ENCODE measurements at places on chromosomes 12 and 14. TPM values are rescaled to one million over a fixed set of nuclear protein-coding genes. Genes with fewer than 3 reads are reported as not detected.
A peak's percentile ranks its signal among the peaks of the same experiment; 100 is the strongest.

DNA sequence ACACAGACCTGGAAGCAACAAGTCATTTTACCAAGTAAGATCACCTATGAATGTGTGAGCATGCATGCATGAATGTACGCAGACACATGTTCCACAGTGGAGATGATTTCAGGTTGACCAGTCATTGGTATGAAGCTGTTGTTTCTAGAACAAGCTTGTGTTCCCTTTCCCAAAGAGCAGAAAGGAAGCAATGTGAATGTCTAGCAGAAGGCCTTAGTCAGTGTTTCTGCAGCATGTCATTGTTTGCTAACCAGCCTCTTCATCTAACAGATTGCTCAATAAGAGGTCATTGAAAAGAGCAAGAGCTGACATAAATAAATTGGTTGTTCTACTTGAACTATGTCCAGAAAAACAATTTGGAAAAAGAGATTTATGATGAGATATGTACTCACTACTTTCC, 191.4 kb downstream of the PLCZ1 start:
- no peak for DNase-seq
- H3K36me3 ChIP-seq = no peaks in the 10 kb centered on the region
- no peaks in the 10 kb centered on the region for H3K27me3 ChIP-seq
- no peaks in the 10 kb centered on the region for H3K4me1 ChIP-seq

The SYNE3 gene
- 0.03 TPM for total RNA-seq

DNA sequence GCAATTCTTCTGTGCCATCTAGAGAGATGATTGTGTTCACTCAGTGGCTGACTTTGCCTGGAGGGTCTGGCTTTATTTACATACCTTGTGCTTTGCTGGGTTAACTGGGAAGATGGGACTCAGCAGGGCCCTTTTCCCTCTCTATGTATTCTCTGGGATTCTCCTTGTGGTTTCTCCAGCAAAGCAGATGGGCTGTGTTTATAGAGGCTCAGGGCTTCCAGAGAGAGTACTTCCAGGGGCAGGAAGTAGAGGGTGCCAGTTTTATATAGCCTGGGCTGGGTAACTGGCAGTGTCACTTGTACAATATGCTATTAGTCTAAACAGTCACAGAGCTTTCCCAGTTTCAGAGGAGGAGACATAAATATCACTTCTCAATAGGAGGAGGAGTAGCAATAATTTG, 509.9 kb downstream of the DIO2 start:
- no peak overlapping the region for H3K4me3 ChIP-seq
- H3K27ac ChIP-seq = no peak overlapping the region
- no peaks in the 10 kb centered on the region for H3K36me3 ChIP-seq
- no peak for DNase-seq
- no peaks in the 10 kb centered on the region for H3K27me3 ChIP-seq

GRCh38 chr12:98048326-98048725, 467.1 kb upstream of the TMPO start:
- no peaks in the 10 kb centered on the region for H3K4me1 ChIP-seq
- DNase-seq = no peak
- H3K36me3 ChIP-seq = no peaks in the 10 kb centered on the region
- no peak overlapping the region for H3K4me3 ChIP-seq

The TOMM20L gene
- not detected for total RNA-seq

GRCh38 chr14:29461101-29461500, 466.5 kb downstream of the PRKD1 start:
- no peak overlapping the region for H3K27ac ChIP-seq
- DNase-seq = no peak
- H3K4me3 ChIP-seq = no peak overlapping the region
- H3K36me3 ChIP-seq = no peaks in the 10 kb centered on the region

DNA sequence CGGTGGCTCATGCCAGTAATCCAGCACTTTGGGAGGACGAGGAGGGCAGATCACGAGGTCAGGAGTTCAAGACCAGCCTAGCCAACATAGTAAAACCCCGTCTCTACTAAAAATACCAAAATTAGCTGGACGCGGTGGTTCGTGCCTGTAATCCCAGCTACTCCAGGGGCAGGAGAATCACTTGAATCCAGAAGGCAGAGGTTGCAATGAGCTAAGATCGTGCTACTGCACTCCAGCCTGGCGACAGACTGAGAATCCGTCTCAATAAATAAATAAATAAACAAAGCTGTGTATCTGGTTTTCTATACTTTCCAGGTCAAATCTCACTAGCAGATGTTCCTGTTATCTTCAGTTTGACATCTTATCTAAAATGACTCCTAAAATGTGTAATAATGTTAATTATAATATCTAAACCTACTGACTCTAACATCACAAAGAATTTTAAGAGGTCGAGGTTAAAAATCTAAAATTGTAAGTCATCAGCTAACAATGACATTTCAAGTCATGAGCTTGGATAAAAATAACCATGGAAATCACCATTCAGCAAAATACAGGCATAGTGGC, 2.4 kb upstream of the SRP54 start:
- no peaks in the 10 kb centered on the region for H3K27me3 ChIP-seq
- no peak for DNase-seq
- H3K4me1 ChIP-seq = peaks cover 10% of the 10 kb centered on the region
- peak overlapping the region; percentile 58 for H3K4me3 ChIP-seq
- no peak overlapping the region for H3K27ac ChIP-seq

- no peaks in the 10 kb centered on the region for H3K27me3 ChIP-seq
- no peaks in the 10 kb centered on the region for H3K36me3 ChIP-seq
- no peak overlapping the region for H3K4me3 ChIP-seq
These were observed 33.4 kb upstream of the SYNDIG1L start for GRCh38 chr14:74459289-74459946.

GRCh38 chr14:65703996-65704395, 291.5 kb downstream of the FUT8 start:
- H3K27me3 ChIP-seq = no peaks in the 10 kb centered on the region
- H3K36me3 ChIP-seq = no peaks in the 10 kb centered on the region
- H3K4me1 ChIP-seq = 0 out of 2 replicates have a peak, but pooled peaks cover 12% of the 10 kb centered on the region

DNA sequence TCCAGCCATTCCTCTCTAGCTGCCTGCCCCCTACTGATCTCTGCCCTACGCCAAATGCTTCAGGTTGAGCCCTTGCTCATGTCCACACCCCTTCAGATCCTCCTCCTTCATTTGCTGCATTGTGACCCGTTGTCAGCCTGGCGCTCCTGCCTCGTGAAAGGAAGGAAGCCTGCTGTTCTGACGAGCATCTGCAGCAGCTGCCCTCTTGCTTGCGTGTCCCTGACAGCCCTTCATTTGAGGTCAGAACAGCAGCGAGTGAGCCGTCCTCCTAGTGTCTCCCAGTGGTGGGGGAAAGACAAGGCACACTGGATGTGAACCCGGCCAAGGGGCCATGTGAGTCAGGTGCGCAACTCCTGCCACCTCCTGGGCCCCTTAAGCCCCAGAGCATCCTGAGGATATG, 3.0 kb upstream of the PIANP start:
- H3K27ac ChIP-seq = no peak overlapping the region
- H3K4me1 ChIP-seq = peaks cover 8% of the 10 kb centered on the region
- DNase-seq = peak; percentile 69
- H3K27me3 ChIP-seq = peaks cover 28% of the 10 kb centered on the region
- H3K4me3 ChIP-seq = no peak overlapping the region

GRCh38 chr12:89768586-89769482, 60.2 kb upstream of the ATP2B1 start:
- no peaks in the 10 kb centered on the region for H3K36me3 ChIP-seq
- H3K4me3 ChIP-seq = no peak overlapping the region
- no peaks in the 10 kb centered on the region for H3K27me3 ChIP-seq
- H3K27ac ChIP-seq = no peak overlapping the region

GRCh38 chr12:91111366-91112325, at the start of gene LUM:
Gene LUM, minus strand, starts transcription at chr12:91111494. Its CDS starts 2,515 bp downstream, at chr12:91108979.
- H3K36me3 ChIP-seq = no peaks in the 10 kb centered on the region
- H3K4me1 ChIP-seq = no peaks in the 10 kb centered on the region
- H3K27me3 ChIP-seq = no peaks in the 10 kb centered on the region

DNA sequence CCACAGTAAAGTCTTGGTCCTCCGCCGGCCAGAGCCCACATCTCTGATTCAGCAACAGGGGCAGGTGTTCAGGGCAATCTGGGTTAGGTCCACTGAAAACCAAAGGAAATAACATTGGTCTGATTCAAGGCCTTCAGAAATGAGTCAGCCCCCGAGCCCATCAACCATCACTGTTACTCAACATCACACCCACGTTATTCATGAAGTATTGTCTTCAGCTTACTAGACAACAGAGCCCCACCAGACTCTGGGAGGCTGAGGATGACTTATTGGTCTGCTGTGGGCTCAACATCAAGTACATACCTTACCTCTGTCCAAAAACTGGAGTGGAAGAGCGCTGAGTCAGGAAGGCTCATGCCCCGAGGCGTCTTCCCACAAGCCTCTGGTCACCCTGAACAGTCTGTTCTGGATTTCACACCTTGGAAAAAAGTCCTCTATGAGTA, 97.5 kb downstream of the ZFP36L1 start:
- H3K27ac ChIP-seq = no peak overlapping the region
- no peaks in the 10 kb centered on the region for H3K27me3 ChIP-seq
- peaks cover 7% of the 10 kb centered on the region for H3K4me1 ChIP-seq

The CCDC196 gene
- total RNA-seq = not detected

DNA sequence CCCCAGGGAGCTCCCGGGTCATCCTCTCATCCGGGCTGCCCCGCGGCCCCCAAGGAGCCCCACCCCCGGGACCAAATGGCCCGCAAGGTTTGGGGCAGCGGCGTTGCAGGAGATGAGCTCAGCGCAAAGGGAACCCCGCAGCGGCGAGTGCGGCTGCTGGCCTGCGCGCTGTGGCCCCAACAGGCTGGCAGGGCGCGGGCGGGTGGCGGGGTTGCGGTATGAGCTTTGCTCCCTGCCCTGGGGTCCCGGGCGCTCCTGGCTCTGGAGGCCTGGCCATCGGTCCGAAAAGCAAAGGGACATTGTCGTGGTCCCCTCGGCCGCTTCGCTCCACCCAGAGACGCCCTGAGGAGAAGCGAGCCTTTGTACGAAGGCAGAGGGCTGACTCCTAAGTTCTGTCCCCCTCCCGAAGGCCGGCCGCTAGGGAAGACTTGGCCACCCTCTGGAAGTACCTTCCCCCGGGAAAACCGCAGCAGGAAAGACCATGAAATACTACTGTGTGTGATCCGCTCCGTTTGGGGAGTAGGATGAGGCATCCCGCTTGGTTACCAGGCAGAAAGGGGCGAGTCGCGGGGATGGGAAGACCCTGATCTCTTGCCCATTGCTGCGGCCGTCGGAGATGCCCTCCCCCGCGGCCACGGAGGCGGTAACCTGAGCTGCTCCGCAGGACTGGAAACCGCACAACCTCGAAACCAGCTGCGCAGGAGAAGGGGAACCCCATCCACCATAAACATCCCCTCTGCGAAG, 620 bp upstream of the NID2 start:
- peak; percentile 76 for DNase-seq
- peaks cover 59% of the 10 kb centered on the region for H3K27me3 ChIP-seq
- H3K4me3 ChIP-seq = peak overlapping the region; percentile 87
- no peak overlapping the region for H3K27ac ChIP-seq
- H3K4me1 ChIP-seq = peaks cover 16% of the 10 kb centered on the region
- H3K36me3 ChIP-seq = no peaks in the 10 kb centered on the region

The TPPP2 gene
- not detected for total RNA-seq

- no peaks in the 10 kb centered on the region for H3K4me1 ChIP-seq
- H3K27me3 ChIP-seq = no peaks in the 10 kb centered on the region
- no peak within 1 kb of the TSS for H3K27ac ChIP-seq
These were observed at the start of gene CLEC2D for GRCh38 chr12:9669534-9669933. Gene CLEC2D, plus strand, starts transcription at chr12:9669713. Its CDS starts 22 bp downstream, at chr12:9669735.

The MORN3 gene
- total RNA-seq = 0.47 TPM

- H3K27me3 ChIP-seq = no peaks in the 10 kb centered on the region
- H3K27ac ChIP-seq = no peak overlapping the region
- H3K4me3 ChIP-seq = no peak overlapping the region
- DNase-seq = peak; percentile 19
- no peaks in the 10 kb centered on the region for H3K4me1 ChIP-seq
These were observed 269.9 kb upstream of the SFSWAP start for GRCh38 chr12:131441060-131441396.

- no peak overlapping the region for H3K4me3 ChIP-seq
- no peaks in the 10 kb centered on the region for H3K36me3 ChIP-seq
These were observed 25.1 kb downstream of the SPPL3 start for GRCh38 chr12:120879102-120879501.

GRCh38 chr12:64937452-64937851, 113.0 kb downstream of the TBC1D30 start:
- H3K36me3 ChIP-seq = no peaks in the 10 kb centered on the region
- H3K27ac ChIP-seq = no peak overlapping the region
- no peak overlapping the region for H3K4me3 ChIP-seq
- no peak for DNase-seq

DNA sequence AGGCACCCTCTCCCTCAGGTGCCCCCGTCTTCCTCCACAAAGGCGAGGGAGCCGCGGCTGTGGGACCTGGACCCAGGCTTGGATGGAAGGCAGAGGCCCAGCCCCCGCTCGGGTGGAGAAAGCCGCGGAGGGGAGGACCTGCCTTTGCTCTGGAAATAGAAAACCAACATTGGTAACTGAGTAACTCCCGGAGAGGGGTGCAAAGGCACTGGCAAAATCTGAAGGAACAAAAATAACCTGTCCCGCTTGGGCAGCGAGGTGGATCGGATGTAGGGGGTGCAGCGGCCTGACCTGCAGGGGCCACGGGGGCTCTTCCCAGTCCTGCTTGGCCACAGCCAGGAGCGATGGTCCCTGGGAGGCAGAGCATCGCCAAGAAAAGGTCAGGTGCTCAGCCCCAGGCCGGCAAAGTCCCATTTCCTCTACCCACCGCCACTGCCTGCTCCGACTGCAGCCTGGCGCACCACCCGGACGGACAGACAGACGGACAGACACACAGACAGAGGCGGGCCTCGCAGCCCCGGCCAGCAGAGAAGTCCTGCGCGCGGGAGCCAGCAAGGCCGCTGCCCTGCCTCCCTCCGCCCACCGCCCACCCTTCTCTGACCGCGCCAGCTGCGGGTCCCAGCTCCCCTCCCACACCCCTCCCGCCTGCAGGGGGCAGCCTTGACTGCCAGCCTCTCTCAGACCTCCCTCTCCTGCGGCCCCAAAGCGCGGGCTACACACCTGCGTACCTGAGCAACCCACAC, 21.4 kb upstream of the TMEM106C start:
- H3K27ac ChIP-seq = no peak overlapping the region
- H3K4me3 ChIP-seq = peak overlapping the region; percentile 51
- peaks cover 13% of the 10 kb centered on the region for H3K4me1 ChIP-seq
- peak; percentile 93 for DNase-seq
- H3K27me3 ChIP-seq = peaks cover 20% of the 10 kb centered on the region
- no peaks in the 10 kb centered on the region for H3K36me3 ChIP-seq

DNA sequence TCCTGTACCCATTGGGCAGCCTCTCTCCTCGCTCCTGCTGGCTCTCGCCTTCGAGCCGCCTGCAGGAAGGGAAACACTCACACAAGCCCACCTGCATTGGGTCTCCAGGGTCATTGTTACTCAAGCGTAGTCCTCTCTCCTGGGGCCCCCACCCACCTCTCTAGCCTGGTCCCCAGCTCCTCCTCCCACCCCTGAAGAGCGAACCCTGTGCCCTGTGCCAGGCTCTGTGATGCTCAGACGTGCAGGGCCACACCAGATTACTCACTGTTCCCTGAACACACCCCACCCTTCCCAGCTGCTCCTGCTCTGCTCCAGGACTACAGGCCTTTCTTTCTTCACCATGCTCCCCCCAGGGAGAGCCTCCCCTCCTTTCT, 88.1 kb downstream of the NINJ2 start:
- DNase-seq = no peak
- H3K36me3 ChIP-seq = no peaks in the 10 kb centered on the region
- H3K27me3 ChIP-seq = peaks cover 7% of the 10 kb centered on the region
- H3K4me3 ChIP-seq = no peak overlapping the region
- H3K4me1 ChIP-seq = peaks cover 10% of the 10 kb centered on the region

GRCh38 chr14:30874999-30875787, 834 bp downstream of the COCH start:
- DNase-seq = peak; percentile 59
- peaks cover 51% of the 10 kb centered on the region for H3K27me3 ChIP-seq
- no peaks in the 10 kb centered on the region for H3K36me3 ChIP-seq
- H3K4me1 ChIP-seq = peaks cover 44% of the 10 kb centered on the region
- H3K4me3 ChIP-seq = peak overlapping the region; percentile 56
- H3K27ac ChIP-seq = no peak overlapping the region

The OR10A7 gene
- not detected for total RNA-seq

The KRT2 gene
- total RNA-seq = not detected

- no peak overlapping the region for H3K4me3 ChIP-seq
- H3K27ac ChIP-seq = no peak overlapping the region
- no peak for DNase-seq
These were observed 32.7 kb upstream of the FBLN5 start for GRCh38 chr14:91980157-91980556.
